ENCODE measurements at places on chromosomes 1 and 21.
A peak's percentile ranks its signal among the peaks of the same experiment; 100 is the strongest.

- no peak for DNase-seq
These were observed 548 bp upstream of the CDC20 start for GRCh38 chr1:43358121-43358745.

- no peak for DNase-seq
These were observed 40.3 kb downstream of the ZZZ3 start for GRCh38 chr1:77642196-77642595.

GRCh38 chr21:29436143-29436542 lies 137.4 kb downstream of the BACH1 start:
- DNase-seq = peak; percentile 60

GRCh38 chr1:224087286-224087794 lies 26.6 kb upstream of the FBXO28 start:
- no peak for DNase-seq

DNA sequence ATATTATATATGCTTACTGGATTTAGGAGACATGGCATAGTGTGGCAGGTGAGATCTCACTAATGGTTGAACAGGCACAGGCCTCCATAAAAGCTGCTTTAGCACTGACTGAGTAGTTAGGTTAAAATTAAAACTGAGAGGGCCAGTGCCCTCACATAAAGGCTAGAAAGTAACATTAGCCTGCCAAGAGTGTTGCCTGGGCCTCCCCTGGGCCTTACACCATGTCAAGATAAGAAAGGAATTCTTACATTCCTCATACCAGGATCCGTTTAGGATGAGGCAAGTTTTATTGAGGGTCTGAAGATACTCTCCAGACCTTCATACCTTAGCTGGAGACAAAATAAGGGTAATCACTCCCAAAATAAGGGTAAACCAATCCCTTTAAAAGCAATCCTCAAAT lies 1011.8 kb downstream of the PLA2G4A start:
- DNase-seq = no peak

DNA sequence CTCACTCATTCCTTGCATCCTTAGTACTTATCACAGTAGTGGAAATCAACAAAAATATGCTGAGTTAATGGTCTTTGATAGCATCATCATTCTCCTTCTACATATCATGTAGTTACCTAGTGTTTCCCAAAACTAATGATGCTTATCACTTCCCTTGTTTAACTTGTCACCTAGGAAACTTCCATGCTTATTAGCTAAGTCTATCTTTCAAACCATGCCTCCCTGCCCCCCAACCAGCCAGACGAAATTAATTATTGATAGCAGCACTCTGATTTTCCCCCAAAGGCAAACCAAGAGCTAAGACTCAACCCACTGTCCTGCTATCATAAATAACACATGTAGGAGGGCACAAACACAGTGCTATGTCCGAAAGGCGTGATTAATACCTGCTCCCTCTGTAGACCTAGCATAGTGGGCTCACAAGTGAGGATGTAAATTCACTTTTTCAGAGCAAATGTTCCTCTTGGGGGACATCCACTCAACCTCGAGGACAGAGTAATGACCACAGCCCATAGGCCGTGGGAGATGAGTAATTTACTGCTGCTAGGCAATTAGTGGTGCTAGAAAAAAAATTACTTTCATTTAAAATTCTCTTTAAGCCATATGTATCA lies 25.8 kb upstream of the LPAR3 start:
- DNase-seq = no peak

DNA sequence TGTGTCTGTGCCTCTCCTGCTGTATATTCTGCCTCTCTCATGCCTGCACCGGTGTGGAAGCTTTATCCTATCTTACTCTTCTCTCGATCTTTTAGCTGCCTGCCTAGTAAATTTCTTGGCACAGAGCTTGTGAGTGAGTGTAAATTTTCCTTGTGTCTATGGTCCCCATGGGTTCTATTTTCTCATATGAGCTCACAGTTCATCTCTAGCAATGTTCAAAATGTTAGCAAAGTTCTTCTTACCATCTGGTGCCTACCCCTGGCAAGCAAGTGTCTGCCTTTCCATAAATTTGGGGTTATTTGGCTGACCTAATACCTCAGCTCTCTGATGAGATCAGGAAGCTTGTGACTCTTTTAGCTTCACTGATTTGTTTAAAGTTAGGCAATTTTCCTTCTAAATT lies 572.1 kb upstream of the BRINP3 start:
- DNase-seq = no peak

All from activated CD8-positive, alpha-beta memory T cell treated with anti-CD3 and anti-CD28 coated beads for 24 hours (primary cell).